Right ventricle myocardium inferior (tissue), 1 donor: ENCODE measurements at places on chromosomes 4 and X. TPM values are rescaled to one million over a fixed set of nuclear protein-coding genes. Genes with fewer than 3 reads are reported as not detected.

GRCh38 chr4:139798456-139798855 is 132.8 kb downstream of the MGST2 start:
- DNase-seq, result no peak

GRCh38 chr4:109278594-109279031 is 23.8 kb downstream of the COL25A1 start:
- DNase-seq, result no peak

The RIBC1 gene
- 0.62 TPM for total RNA-seq

The ACSL4 gene
- 30.6 TPM for total RNA-seq

GRCh38 chrX:116318672-116319071 is 117.7 kb upstream of the SLC6A14 start:
- no peak for DNase-seq

DNA sequence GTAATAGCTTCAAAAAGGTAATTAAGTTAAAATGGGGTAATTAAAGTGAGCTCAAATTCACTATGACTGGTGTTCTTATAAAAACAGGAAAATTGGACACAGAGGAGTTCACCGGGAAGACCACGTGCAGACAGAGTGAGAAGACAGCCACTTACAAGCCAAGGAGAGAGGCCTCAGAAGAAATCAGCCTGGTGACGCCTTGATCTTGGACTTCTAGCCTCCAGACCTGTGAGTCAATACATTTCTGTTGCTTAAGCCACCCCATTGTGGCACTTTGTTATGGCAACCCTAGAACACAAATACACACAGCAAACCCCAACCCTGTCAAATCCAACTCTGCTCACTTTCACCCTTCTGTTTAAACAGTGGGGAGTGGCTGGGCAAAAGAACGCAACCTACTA is 4.1 kb upstream of the CD38 start:
- DNase-seq, result no peak

DNA sequence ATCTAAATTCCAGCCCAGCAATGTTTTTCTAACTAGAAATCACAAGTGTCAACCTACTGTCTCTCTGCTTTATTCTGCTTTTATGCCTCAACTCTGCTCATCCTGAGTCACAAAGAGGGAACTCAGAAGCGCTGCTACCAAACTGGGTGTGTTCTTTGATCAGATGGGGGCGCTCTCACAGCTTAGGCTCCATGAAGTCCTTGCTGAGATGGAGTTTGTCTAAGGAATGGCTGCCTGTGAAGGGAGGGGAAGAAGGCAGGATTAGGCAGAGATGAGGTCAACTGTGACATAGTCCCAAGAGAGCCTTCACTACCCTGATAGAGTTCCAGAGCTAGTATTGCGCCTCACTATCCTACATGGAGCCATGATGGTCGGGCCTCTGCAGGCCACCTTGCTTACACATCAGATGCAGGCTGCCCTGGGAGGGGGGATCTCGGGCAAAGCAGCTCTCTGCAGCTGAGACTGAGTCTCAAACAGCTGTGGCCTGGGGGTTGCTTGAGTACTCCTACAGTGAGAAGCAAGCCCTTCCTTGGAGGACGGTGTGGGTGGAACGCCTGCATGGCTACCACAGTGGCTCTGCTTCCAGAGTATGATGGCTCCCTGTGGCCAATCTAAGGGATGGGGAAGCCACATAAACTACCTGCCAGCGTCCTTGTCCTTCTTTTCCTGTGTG is 219.9 kb downstream of the CCNG2 start:
- DNase-seq, result peak; percentile 65

GRCh38 chrX:36609616-36610585 is 398.3 kb upstream of the FAM47C start:
- no peak for DNase-seq

DNA sequence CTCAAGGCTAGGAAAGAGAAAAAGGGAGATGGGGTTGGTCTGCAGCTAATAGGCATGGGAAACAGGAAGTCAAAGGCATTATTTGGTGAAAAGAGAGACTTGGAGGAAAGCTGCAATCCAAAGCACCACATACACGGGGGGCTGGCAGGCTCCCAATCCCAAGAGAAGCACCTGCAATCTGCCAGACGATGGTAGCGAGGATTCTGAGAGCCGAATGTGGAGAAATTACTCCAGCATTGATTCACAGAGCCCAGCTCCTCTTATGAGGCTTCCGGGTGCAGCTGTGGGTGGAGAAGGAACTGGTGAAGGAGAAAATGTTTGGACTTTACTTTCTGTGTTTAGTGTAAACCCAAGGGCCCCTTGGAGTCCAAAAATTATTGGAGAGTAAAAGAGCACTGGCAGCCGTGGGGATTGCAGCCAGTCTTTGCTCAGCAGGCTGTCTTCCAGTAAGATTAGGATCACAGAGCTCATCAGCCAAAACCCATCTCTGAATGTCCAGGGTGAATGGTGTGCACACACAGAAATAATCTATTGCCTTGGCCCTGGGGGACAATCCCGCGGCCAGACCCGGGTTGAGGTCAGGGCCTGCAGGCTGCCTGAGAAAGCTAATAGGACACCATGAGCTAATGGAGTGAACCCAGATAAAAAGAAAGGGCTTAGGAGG is 197.6 kb downstream of the KIT start:
- peak; percentile 74 for DNase-seq

DNA sequence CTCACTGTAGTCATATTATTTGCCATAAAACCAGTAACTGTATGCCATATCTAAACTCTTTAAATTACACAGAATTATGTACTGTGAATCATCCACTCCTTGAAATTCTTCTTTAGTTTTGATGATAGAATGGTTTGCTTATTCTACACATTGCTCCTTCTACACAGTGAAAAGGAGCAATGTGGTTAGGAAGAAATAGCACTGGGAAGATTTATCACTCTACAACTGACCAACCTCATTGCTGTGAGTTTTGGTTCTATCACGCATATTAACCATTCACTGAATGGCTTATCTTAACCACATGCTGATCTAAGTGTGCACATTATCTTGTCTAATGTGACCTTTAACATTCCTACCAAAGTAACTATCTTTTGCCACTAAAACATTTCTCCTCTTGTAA is 415.7 kb upstream of the NDST4 start:
- DNase-seq, result no peak
